Activated T-helper 17 cell treated with anti-CD3 and anti-CD28 coated beads, Interleukin-2, amount 50 U/mL, for 72 hours (primary cell): ENCODE measurements at places on chromosomes 12 and 14. TPM values are rescaled to one million over a fixed set of nuclear protein-coding genes. Genes with fewer than 3 reads are reported as not detected.

The IRAK3 gene
- total RNA-seq: 1.4 TPM

The ARMH4 gene
- not detected for total RNA-seq

The SLCO1B1 gene
- total RNA-seq: not detected

The LUM gene
- not detected for total RNA-seq

The RTN1 gene
- total RNA-seq: not detected

The APOLD1 gene
- total RNA-seq: 42.2 TPM

The SPTB gene
- 0.29 TPM for total RNA-seq

The NOS1 gene
- 0.03 TPM for total RNA-seq

The TAS2R9 gene
- not detected for total RNA-seq

The SDR9C7 gene
- total RNA-seq: not detected

The RNFT2 gene
- total RNA-seq: 23.6 TPM

The DLK1 gene
- not detected for total RNA-seq

The RNASE2 gene
- not detected for total RNA-seq

The SDSL gene
- total RNA-seq: 0.69 TPM

The LRTM2 gene
- not detected for total RNA-seq

The LMO3 gene
- not detected for total RNA-seq

The GUCY2C gene
- not detected for total RNA-seq

The CPNE6 gene
- not detected for total RNA-seq

The DPPA3 gene
- total RNA-seq: not detected

The B3GNT4 gene
- 5.3 TPM for total RNA-seq

The TMEM233 gene
- total RNA-seq: not detected

The COX8C gene
- total RNA-seq: not detected

The TOMM20L gene
- total RNA-seq: not detected

The HOMEZ gene
- 10.3 TPM for total RNA-seq

The PRICKLE1 gene
- not detected for total RNA-seq

The FGF6 gene
- total RNA-seq: not detected
